ENCODE measurements at places on chromosomes 11 and 22. TPM values are rescaled to one million over a fixed set of nuclear protein-coding genes. Genes with fewer than 3 reads are reported as not detected.

The ELMOD1 gene
- not detected for total RNA-seq

DNA sequence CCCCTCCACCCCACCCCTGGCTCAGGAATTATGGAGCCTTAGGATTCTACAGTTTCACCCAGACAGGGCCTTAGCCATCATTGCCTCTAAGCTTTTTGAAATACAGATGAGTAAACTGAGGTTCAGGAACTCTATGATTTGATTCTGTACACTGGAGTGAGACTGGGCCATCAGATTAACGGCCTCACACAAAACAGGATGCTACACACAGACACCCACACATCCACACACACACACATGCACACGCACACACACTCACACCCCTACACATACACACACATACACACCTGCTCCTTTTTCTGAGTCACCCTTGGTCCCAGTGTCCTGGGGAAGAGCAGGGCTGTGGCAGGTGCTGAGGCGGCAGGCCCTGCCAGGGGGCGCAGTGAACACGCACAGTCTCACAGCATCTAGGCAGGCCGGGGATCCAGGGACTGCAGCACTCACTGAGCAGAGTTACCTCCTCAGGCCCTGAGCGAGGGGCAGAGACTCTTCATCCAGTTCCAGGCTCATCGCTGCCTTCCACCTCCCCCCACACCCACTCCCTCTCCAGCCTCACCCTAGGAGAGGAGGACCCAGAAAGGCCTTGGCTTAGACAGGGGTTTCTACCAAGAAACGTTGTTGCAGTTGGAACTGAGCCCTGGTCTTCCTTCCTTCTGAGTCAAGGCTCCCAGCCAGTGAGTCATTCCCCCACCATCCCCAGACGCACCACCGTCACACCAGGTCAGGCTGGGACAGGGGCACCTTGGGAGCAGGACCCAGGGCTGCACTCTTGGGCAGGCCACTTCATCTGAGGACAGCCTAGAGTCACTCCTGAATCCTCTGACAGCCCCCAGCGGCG is 89.8 kb upstream of the PARVA start:
- H3K4me1 ChIP-seq = peaks cover 16% of the 10 kb centered on the region
- no peaks in the 10 kb centered on the region for H3K27me3 ChIP-seq
- no peak overlapping the region for H3K4me3 ChIP-seq
- DNase-seq = no peak
- peaks cover 2% of the 10 kb centered on the region for H3K36me3 ChIP-seq

DNA sequence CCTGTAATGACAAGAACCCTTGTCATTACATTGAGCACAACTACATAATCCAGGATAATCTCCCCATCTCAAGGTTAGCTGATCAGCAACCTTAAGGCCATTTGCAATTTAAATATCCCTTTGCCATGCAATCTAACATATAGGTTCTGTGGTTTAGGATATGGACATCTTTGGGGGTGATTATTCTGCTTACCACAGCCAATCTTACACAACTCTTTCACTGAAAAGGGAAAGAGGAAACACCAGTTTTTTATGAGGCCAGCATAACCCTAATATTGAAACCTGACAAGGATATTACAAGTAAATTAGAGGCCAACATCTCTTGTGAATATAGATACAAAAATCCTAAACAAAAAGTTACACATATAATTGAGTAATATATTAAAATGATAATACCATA is 78.5 kb downstream of the CYP2R1 start:
- peaks cover 78% of the 10 kb centered on the region for H3K36me3 ChIP-seq
- H3K4me3 ChIP-seq = no peak overlapping the region
- H3K4me1 ChIP-seq = peaks cover 6% of the 10 kb centered on the region
- H3K27me3 ChIP-seq = no peaks in the 10 kb centered on the region
- DNase-seq = no peak

GRCh38 chr22:32331236-32331917 is 26.3 kb upstream of the RFPL3 start:
- H3K4me3 ChIP-seq = no peak overlapping the region
- peaks cover 3% of the 10 kb centered on the region for H3K4me1 ChIP-seq
- DNase-seq = no peak
- peaks cover 50% of the 10 kb centered on the region for H3K27me3 ChIP-seq
- H3K36me3 ChIP-seq = no peaks in the 10 kb centered on the region

- DNase-seq = no peak
- H3K27me3 ChIP-seq = peaks cover 1% of the 10 kb centered on the region
- H3K4me1 ChIP-seq = no peaks in the 10 kb centered on the region
- H3K27ac ChIP-seq = no peak overlapping the region
- no peak overlapping the region for H3K4me3 ChIP-seq
Measured at GRCh38 chr11:122337241-122337640, 221.2 kb upstream of the BLID start.

- no peak for DNase-seq
- H3K4me1 ChIP-seq = no peaks in the 10 kb centered on the region
- no peaks in the 10 kb centered on the region for H3K27me3 ChIP-seq
- no peak overlapping the region for H3K27ac ChIP-seq
Measured at GRCh38 chr11:100434821-100435641, 252.1 kb upstream of the ARHGAP42 start.

The OR51I1 gene
- total RNA-seq = not detected

- H3K27me3 ChIP-seq = peaks cover 17% of the 10 kb centered on the region
- no peak for DNase-seq
- H3K4me1 ChIP-seq = no peaks in the 10 kb centered on the region
- no peak overlapping the region for H3K27ac ChIP-seq
- no peaks in the 10 kb centered on the region for H3K36me3 ChIP-seq
Measured at GRCh38 chr11:12754582-12755234, 80.5 kb downstream of the TEAD1 start.

DNA sequence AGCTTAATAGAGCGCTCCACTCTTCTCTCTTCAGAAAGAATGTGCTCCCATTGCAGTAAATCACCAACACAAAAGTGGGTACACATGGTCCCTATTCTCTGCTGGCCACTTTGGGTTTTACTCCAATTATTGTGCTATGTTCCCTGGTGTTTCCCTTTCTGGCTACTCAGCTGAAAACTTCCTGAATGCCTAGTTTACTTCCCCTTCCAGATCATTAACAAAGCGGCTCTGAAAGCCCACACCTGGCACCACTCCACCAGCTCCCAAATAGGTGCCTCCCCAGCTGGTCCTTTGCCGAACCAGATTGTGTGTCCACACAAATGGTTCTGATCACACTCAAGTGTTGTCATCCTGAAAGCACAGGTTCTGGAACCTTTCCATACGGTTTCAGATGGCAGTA is 443.7 kb downstream of the NTM start:
- no peaks in the 10 kb centered on the region for H3K4me1 ChIP-seq
- DNase-seq = no peak
- no peaks in the 10 kb centered on the region for H3K36me3 ChIP-seq

DNA sequence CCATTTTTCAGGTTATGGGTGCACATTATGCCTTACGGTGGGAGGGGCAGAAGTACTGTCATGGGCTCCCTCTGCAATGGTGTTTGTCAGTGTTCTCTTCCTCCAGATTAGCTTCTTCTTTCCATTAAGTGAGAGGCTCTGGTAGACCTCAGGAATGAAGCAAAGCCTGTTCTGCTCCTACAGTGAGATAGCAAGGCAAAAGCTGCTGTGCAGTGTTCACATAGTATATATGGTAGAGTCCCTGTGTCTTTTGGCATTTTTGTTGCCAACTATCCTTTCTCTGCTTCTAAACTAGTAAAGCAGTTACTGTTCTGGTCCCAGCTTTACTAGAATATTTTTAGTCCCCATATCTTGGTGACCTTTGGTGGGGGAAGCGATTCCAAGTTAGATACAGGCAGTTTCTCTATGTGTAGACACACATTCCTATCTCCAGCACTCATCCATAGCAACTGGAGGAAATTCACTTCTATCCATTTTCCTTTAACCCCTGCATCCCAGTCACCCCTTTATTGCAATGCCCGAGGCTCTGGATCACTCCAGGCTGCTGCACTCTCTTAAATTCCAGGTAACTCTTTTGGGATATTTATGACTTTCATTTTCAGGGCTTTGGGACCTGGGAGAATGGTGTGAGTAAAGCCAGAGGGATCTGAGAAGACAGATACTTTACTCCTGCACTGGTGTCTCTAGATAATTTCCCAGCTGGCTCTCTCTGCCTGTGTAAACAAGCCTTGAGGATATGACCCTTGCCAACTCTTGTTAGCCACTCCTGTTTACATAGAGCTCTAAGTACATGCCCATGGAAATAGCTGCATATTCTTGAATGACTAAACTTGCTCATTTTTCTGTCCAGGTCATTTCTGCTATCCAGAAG is 3.9 kb upstream of the TRIM34 start:
- H3K27ac ChIP-seq = no peak overlapping the region
- peaks cover 5% of the 10 kb centered on the region for H3K36me3 ChIP-seq
- H3K4me1 ChIP-seq = peaks cover 26% of the 10 kb centered on the region
- no peaks in the 10 kb centered on the region for H3K27me3 ChIP-seq
- DNase-seq = no peak
- H3K4me3 ChIP-seq = no peak overlapping the region

DNA sequence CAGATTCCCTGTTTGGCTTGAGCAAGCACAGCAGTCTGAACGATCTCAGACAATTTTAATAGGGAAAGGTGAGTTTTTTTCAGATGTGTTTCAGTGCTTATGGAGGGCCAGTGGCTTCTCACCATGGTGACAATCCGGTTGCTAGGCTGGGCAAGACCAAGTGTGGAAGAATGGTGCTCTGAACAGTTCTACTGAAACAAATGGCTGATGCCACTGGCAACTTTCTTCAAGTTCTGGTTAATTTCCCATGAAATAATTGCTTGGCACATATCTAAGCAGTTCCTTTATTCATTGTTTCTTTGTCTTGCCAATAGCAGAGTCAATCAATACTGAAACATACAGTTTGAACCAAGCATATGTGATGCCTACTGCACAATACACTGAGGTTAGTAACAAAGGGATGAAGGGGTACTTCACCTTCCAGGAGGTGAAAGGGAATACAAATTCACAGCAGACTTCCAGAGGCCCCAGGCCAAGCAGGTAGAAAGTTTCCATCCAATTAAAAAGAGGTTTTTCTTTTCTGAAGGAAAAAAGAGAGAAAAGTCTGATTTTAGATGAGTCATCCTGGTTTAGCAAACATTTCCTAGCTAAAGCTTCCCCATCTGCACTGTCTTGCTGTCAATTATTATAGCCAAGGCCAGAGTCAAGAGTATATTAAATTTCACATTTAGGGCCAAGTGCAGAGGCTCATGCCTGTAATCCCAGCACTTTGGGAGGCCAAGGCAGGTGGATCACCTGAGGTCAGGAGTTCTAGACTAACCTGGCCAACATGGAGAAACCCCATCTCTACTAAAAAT is 21.2 kb upstream of the NDUFC2 start:
- peaks cover 32% of the 10 kb centered on the region for H3K36me3 ChIP-seq
- no peak overlapping the region for H3K4me3 ChIP-seq
- no peaks in the 10 kb centered on the region for H3K4me1 ChIP-seq
- DNase-seq = no peak
- no peaks in the 10 kb centered on the region for H3K27me3 ChIP-seq

The MIAT gene
- 357 TPM for total RNA-seq

Measured in naive thymus-derived CD8-positive, alpha-beta T cell (primary cell).